ENCODE measurements at places on chromosomes 7 and 10. TPM values are rescaled to one million over a fixed set of nuclear protein-coding genes. Genes with fewer than 3 reads are reported as not detected.

The PNLIPRP2 gene
- total RNA-seq: not detected

The ADAM22 gene
- 3.0 TPM for total RNA-seq

The VSIR gene
- total RNA-seq: 0.16 TPM

The HOXA9 gene
- not detected for total RNA-seq

The TAC1 gene
- total RNA-seq: not detected

The ZNF735 gene
- not detected for total RNA-seq

The ARHGAP22 gene
- total RNA-seq: 1.1 TPM

The ANKRD7 gene
- total RNA-seq: not detected

The DNAH11 gene
- total RNA-seq: not detected

The HOXA3 gene
- not detected for total RNA-seq

The ANKRD30A gene
- total RNA-seq: not detected

The HKDC1 gene
- total RNA-seq: 0.19 TPM

All from osteocyte (in vitro differentiated cells).